ENCODE measurements at places on chromosomes 6 and 20. TPM values are rescaled to one million over a fixed set of nuclear protein-coding genes. Genes with fewer than 3 reads are reported as not detected.

The GSTA3 gene
- 26.7 TPM for total RNA-seq

The CD40 gene
- total RNA-seq, result 5.3 TPM

The NHLRC1 gene
- 3.8 TPM for total RNA-seq

The ARFRP1 gene
- total RNA-seq, result 55.6 TPM

The PSORS1C2 gene
- total RNA-seq, result not detected

The UBD gene
- total RNA-seq, result not detected
